ENCODE measurements at places on chromosomes 12 and 14.

DNA sequence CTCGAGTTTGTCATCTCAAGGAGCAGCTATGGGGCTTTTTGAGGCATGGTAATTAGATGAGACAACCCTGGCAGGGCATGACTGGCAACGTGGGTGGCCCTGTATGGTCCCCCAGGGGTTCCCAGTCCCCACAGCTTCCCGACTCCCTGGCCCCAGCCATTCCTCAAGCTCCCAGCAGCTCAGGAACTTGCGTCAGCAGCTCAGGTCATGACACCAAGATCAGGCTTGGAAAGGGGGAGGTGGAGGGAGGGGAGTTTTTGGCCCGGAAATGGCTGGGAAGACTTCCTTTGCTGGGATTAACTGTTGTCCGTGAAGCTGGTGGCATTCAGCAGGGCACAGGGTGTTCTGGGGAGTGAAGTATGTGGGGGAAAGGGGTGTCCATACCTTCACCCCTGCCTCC lies 10.4 kb upstream of the NRIP2 start:
- no peaks in the 10 kb centered on the region for H3K27me3 ChIP-seq
- H3K4me1 ChIP-seq: no peaks in the 10 kb centered on the region
- H3K36me3 ChIP-seq: peaks cover 8% of the 10 kb centered on the region
- no peak overlapping the region for H3K27ac ChIP-seq
- DNase-seq: no peak

- H3K36me3 ChIP-seq: peaks cover 37% of the 10 kb centered on the region
- peaks cover 87% of the 10 kb centered on the region for H3K4me1 ChIP-seq
- peak overlapping the region; percentile 96 for H3K27ac ChIP-seq
- no peak overlapping the region for H3K4me3 ChIP-seq
- no peak for DNase-seq
These were observed 26.9 kb downstream of the PLEKHG3 start for GRCh38 chr14:64731141-64731581.

GRCh38 chr14:99792551-99793212 lies 531 bp upstream of the EML1 start:
- peaks cover 16% of the 10 kb centered on the region for H3K4me1 ChIP-seq
- H3K27me3 ChIP-seq: peaks cover 23% of the 10 kb centered on the region
- H3K4me3 ChIP-seq: peak overlapping the region; percentile 74
- no peaks in the 10 kb centered on the region for H3K36me3 ChIP-seq

DNA sequence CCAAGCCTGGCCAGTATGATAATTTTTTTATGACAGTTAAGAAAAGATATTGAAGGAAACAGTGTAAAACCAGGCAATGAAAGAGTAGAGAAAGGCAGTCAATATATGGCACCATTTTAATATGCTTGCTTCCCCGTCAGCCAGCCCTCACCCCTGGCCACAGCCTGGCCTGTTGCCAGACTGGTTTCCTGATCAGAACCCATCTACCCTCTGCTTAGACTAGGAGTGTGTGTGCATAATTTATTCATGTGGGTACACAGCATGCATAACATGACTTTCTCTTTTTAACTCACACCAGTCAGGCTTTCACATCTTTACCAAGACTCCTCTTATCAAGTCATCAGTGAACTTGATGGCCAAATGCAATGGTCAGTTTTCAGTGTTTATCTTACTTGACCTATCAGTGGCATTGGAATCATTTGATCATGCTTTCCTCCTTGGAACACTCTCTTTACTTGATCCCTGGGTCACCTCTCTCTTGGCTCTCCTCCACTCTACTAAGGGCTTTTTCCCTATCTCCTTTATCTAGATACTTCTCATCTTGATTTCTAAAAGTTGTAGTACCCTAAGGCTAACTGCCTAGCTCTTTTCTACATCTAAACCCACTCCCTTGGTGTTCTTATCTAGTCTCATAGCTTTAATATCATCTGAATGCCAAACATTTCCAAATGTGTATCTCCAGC lies 10.0 kb upstream of the GPR19 start:
- no peak overlapping the region for H3K27ac ChIP-seq
- peaks cover 2% of the 10 kb centered on the region for H3K27me3 ChIP-seq
- peaks cover 17% of the 10 kb centered on the region for H3K4me1 ChIP-seq
- no peak overlapping the region for H3K4me3 ChIP-seq
- DNase-seq: peak; percentile 73

DNA sequence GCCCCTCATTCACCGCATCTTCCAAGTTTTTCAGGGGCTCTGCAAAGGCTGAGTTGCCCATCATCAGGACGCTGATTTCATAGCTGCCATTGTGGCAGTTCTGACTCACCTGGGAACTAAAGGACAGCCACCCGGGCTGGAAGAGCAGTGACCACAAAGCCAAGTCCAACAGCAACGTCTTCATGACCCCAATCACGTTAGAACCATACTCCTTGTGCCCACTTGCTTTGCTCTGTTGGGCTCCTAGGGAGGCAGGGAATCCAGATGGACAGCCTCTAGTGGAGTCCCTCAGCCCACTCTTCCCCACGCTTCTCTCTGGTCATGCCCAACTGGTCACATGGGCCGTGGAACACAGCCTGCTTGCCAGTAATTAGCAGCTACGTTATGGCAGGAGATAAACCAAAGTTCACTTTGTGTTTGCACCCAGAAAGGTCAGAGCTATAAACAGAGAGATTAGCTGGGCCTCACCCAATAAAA lies at the start of gene GUCY2C:
TSS of gene GUCY2C (minus strand) at position 335 of the 477 bp plus-strand sequence. CDS start at position 184, 151 bp downstream.
- H3K4me3 ChIP-seq: no peak within 1 kb of the TSS
- H3K27ac ChIP-seq: no peak within 1 kb of the TSS
- no peaks in the 10 kb centered on the region for H3K36me3 ChIP-seq
- no peak for DNase-seq
- H3K27me3 ChIP-seq: peaks cover 14% of the 10 kb centered on the region

GRCh38 chr14:59394268-59394667 lies 70.9 kb downstream of the GPR135 start:
- H3K36me3 ChIP-seq: peaks cover 4% of the 10 kb centered on the region
- no peak overlapping the region for H3K4me3 ChIP-seq
- no peak for DNase-seq
- H3K27me3 ChIP-seq: peaks cover 2% of the 10 kb centered on the region
- no peak overlapping the region for H3K27ac ChIP-seq

DNA sequence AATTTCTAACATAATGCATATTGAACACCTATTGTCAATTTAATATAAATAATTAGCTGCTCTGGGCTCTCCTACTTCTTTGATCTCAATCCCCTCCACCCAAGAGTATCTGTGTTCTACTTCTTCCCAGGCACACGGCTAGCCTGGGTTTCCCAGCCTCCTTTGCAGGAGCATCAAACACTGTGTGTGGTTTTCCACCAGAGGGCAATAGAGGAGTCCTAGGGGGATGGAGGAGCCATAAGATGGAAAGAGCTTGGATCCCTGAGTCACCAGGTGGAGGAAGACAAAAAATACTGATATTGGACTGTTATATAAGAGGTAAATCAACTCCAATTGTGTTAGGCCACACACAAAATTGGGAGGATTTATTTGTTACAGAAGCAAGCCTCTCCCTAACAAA lies 333.7 kb downstream of the GLT1D1 start:
- no peaks in the 10 kb centered on the region for H3K36me3 ChIP-seq
- H3K4me1 ChIP-seq: no peaks in the 10 kb centered on the region
- no peak for DNase-seq
- H3K4me3 ChIP-seq: no peak overlapping the region

DNA sequence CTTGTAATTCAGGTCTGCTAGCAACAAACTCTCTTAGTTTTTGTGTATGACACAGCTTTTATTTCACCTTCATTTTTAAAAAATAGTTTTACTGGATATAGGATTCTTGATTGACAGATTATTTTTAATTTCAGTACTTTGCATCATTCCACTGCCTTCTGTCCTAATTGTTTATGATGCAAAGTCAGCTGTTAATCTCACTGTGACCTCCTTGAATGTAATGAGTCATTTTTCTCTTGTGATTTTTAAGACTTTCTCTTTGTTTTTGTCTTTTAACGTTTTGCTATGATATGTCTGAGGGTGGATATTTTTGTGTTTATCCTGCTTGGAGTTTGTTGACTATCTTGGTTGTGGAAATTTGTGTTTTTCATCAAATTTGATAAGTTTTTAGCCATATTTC lies 126.3 kb upstream of the FBXO33 start:
- peaks cover 5% of the 10 kb centered on the region for H3K36me3 ChIP-seq
- no peak overlapping the region for H3K4me3 ChIP-seq
- no peak overlapping the region for H3K27ac ChIP-seq
- H3K4me1 ChIP-seq: no peaks in the 10 kb centered on the region

DNA sequence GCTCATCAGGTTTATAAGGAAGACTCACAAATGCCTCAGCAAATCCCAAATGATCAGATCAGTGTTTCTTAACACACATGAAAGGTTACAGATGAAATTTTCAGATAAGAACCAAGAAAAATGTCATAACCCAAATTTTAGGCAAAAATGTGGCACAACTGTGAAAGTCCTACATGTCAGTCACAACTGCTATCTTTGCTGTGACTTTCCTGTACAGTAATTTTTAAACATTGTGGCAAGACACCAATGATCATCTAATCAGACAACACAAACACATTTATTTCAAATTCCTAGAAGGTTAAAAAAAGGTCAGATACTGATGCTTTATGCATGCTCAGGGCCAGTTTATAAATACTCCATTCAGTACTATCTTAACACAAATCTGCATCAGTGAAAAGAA lies 31.1 kb downstream of the NUDT4 start:
- peaks cover 29% of the 10 kb centered on the region for H3K4me1 ChIP-seq
- H3K27me3 ChIP-seq: no peaks in the 10 kb centered on the region
- no peak for DNase-seq
- no peak overlapping the region for H3K4me3 ChIP-seq
- H3K27ac ChIP-seq: peak overlapping the region; percentile 29
- peaks cover 20% of the 10 kb centered on the region for H3K36me3 ChIP-seq

DNA sequence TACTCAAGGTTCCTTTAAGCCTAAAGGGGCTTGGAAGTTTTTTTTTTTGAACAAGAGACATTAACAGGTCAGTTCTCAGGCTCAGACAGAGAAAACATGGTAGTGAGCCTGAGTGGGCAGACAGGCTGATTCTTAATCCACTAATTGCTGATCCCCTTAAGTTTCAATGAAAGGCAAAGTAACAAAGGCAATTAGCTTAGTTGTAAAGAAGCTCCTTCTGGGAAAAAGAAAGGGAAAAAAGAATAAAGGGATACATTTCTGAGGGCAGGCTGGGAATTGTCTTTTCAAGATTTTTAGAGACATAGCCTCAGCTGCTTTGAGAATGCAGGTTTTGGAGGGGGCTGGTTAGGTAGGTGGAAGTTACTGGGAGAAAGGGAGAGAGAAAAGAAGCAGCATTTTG lies 133.8 kb downstream of the CFAP54 start:
- peaks cover 11% of the 10 kb centered on the region for H3K27me3 ChIP-seq
- DNase-seq: no peak
- no peaks in the 10 kb centered on the region for H3K36me3 ChIP-seq
- H3K4me1 ChIP-seq: no peaks in the 10 kb centered on the region

- no peaks in the 10 kb centered on the region for H3K27me3 ChIP-seq
- DNase-seq: no peak
- H3K4me1 ChIP-seq: no peaks in the 10 kb centered on the region
- no peak overlapping the region for H3K27ac ChIP-seq
- H3K36me3 ChIP-seq: peaks cover 3% of the 10 kb centered on the region
- no peak overlapping the region for H3K4me3 ChIP-seq
These were observed 247.5 kb upstream of the NOVA1 start for GRCh38 chr14:26845151-26845818.

GRCh38 chr12:148676-149416 lies 65.1 kb downstream of the SLC6A12 start:
- no peak overlapping the region for H3K4me3 ChIP-seq
- no peaks in the 10 kb centered on the region for H3K36me3 ChIP-seq
- H3K27me3 ChIP-seq: peaks cover 5% of the 10 kb centered on the region
- H3K27ac ChIP-seq: no peak overlapping the region
- no peaks in the 10 kb centered on the region for H3K4me1 ChIP-seq
- no peak for DNase-seq

DNA sequence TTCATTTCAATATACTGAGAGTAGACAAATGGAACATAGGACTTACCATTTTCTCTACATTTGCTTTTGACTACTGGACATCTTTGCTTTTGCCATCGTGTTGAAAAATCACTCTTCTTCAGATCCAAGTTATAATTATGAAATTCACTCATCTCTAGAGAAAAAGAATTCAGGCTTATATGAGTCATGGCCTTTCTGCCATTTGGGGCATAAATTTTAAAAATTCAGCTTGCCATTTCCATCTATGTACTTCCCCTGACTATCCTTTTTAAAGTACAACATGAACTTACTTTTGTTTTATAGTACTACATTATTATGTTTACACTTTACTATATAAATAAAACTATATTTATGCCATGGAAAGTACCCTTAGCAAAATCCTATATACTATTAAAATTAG lies 3.0 kb downstream of the KLRK1 start:
- no peak for DNase-seq
- H3K4me3 ChIP-seq: peak overlapping the region; percentile 90
- peaks cover 72% of the 10 kb centered on the region for H3K36me3 ChIP-seq
- H3K27me3 ChIP-seq: peaks cover 2% of the 10 kb centered on the region
- H3K4me1 ChIP-seq: peaks cover 19% of the 10 kb centered on the region

- H3K36me3 ChIP-seq: peaks cover 4% of the 10 kb centered on the region
- H3K27ac ChIP-seq: no peak overlapping the region
- no peak for DNase-seq
- no peak overlapping the region for H3K4me3 ChIP-seq
- no peaks in the 10 kb centered on the region for H3K4me1 ChIP-seq
These were observed 10.2 kb downstream of the PZP start for GRCh38 chr12:9198012-9198411.

DNA sequence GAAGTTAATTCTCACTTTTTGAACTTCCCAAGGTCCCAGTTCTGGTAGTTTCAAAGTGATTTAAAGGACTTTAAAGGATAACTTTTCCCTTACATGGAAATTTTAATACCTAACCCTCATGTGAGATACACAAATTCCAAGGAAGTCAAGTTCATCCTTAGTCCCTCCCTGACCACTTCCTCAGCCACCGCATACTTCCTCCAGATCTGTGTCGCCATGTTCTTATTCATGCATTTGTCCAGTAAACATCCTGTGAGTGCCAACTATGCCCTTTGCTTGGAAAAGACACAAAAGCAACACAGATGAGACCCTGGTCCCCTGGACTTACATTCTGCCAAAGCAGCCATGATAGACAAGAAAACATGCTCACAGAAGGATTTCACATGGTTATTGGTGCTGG lies 206.6 kb downstream of the KSR2 start:
- H3K36me3 ChIP-seq: no peaks in the 10 kb centered on the region
- H3K27ac ChIP-seq: no peak overlapping the region
- no peak for DNase-seq
- no peak overlapping the region for H3K4me3 ChIP-seq

DNA sequence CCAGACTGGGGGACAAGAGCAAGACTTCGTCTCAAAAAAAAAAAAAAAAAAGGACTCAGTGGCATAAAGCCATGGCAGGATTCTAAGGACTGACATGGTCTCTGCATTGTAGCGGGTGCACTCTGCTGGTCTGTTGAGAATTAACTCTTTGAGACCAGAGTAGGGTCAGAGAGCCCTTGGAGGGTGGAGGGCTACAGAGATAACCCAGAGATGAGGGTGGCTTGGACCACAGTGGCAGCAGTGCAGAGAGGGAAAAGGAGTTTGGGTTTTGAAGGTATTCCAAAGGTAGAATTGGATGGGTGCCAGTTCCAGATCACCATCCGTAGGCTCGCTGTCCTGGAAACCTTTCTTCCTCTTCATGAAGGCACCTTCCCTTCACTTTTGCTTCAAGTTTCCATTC lies 14.3 kb upstream of the DYNC1H1 start:
- peak overlapping the region; percentile 66 for H3K27ac ChIP-seq
- no peaks in the 10 kb centered on the region for H3K36me3 ChIP-seq
- H3K4me1 ChIP-seq: peaks cover 27% of the 10 kb centered on the region
- H3K27me3 ChIP-seq: peaks cover 11% of the 10 kb centered on the region

- peak overlapping the region; percentile 51 for H3K4me3 ChIP-seq
- peaks cover 3% of the 10 kb centered on the region for H3K27me3 ChIP-seq
- no peaks in the 10 kb centered on the region for H3K36me3 ChIP-seq
These were observed 21.3 kb upstream of the CD27 start for GRCh38 chr12:6423267-6424007.
